Retinal pigment epithelial cell (primary cell): ENCODE measurements at places on chromosomes 7 and 10.

GRCh38 chr7:107971613-107972012 is 31.3 kb downstream of the LAMB1 start:
- no peak for DNase-seq

- DNase-seq = no peak
Observed at GRCh38 chr7:37446371-37446770, 2.3 kb downstream of the ELMO1 start.

DNA sequence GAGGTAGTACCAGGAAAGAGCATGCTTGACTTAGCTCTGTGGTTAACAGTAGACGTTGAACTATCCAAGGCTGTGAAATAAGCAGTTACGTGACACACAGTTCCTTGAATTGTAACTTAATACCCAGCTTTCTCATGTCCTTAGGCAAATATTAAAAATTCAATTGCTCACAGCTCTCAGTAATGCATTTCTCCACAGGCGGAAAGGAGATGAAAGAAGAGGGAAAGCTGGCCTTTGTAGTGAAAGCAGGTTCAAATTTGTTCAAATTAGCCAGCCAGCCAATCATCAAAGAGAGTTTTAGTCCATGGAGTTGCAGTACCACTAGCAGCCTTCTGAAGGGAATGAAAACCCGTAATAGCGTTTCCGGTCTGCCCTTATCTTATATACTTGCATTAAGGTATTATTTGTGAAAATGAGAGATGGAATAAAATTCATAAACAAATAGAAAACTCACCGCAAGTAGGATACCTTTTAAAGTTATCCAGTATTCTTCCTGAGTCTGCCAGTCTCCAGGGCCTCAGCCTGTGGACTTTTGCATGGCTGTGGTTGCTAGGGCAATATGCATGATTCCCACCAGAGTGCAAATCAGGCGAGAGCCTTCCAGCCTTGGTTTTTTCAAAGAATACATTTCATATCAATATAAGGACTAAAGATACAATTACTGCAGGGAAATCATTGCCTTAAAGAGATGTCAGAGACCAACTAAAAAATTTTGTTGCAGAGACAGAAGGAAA is 795.5 kb downstream of the TNS3 start:
- DNase-seq = no peak

DNA sequence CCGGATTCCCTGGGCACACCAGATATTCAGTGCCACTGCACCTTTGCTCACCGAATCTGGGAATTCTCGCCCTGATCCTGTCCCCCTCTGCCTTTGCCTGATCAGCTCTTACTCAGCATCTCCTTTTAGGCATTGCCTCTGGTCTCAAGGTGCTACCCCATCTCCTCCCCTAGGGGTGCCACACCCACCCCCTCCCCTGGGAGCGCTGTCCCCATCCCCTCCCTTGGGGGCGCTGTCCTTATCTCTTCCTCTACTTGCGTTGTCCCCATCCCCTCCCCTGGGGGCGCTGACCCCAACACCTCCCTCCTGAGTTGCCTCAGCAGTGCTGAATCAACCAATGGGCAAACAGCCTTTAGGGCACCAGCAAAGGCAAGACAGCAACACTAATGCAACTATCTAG is 686.9 kb upstream of the FOXK1 start:
- no peak for DNase-seq

GRCh38 chr10:152915-153314 is 17.7 kb downstream of the ZMYND11 start:
- no peak for DNase-seq

DNA sequence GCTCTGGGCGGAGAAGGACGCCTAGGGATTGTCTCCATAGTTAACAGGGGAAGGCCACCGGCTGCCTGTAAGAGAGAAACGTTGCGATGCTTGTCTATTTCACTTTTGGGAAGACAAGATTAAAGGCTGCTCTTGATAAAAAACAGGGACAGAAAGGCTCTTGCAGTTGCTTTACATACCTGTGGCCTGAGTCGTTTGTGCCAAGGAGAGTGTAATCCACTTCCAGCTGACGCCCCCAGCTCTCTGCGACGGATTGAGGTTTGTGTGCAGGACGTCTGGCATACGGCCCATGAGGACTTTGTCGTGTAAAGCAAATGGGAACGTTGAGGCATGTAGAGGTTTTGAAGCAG is 1.1 kb downstream of the MAP3K8 start:
- DNase-seq = no peak

- DNase-seq = no peak
Observed at GRCh38 chr10:104650072-104650471, 9.0 kb downstream of the SORCS3 start.
